T follicular helper cell (primary cell): ENCODE measurements at places on chromosomes 12 and 14.
A peak's percentile ranks its signal among the peaks of the same experiment; 100 is the strongest.

- no peak for DNase-seq
Measured at GRCh38 chr12:131672941-131673887, 37.7 kb upstream of the SFSWAP start.

GRCh38 chr12:117749431-117749830, 219.4 kb downstream of the KSR2 start:
- DNase-seq, result no peak

GRCh38 chr12:122830517-122831214, 4.6 kb upstream of the HIP1R start:
- no peak for DNase-seq

DNA sequence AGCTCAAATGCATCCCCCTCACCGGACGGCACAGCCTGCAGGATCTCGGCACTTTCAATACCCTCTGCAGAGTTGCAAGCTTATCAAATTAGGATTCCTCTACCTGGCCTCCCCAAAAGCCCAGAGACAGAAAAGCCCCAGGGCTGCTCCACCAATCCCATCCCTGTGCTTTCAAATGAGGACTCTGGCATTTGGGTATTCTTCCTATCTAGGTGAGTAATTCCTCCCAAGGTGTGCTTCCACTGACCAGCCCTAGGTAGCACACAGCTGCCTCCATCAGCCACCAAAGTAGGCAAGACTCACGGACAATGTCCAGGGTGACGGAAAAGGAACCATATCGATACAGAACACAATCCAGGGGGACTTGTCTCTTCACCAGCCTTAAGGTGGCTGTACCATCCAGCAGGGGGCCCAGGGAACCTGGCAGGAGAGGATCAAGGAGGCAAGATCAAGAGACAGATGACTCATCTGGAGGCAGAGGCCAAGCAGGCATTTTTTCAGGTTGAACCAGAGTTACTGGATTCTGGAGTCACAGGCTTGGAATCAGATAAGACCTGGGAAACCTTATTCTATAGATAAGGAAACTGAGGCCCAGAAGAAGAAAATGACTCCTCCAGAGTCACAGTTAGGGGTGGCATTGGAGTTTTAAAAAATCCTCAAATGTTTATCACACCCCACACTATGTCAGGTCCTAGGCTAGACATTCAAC, 9.9 kb downstream of the PMEL start:
- peak; percentile 40 for DNase-seq

DNA sequence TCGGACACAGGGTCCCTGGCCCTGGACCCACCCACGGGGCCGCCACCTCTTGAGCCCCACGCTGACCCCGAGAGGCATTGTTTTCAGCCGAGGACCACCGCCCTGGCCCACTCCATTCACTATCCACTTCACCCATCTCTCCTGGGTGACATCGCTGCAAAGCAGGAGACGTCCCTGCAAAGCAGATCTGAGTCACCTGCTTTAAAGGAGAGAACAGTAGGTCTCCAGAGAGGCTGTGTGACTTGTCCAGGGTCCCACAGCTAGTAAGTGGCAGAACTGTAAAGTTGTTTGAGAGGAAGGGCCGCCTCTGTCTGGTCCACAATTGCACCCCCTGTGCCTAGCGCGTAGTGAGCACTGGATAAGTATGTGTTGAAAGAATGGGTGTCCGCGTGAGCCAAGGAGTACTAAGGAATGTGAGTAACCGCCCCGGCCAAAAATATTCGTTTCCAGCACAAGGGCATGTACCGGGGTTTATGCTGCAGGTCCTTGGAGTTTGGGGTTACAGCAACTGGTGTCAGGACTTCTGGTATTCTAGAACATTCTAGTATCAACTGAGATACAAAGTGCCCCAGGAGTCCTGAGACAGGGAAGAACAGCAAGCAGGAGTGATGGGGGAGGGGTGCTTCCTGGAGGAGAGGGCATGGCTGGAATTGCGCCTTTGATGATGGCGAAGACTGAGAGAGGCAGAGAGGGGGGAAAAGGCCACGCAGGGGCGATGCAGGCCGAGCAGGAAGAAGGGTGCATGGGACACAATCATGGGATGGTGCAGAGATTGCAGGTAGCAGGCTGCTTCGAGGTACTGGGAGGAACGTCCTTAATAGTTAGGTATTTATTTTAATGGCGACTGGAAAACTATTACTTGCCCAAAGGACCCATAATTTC, 91.1 kb downstream of the SCARB1 start:
- no peak for DNase-seq

GRCh38 chr14:44449680-44450079, 57.4 kb downstream of the FSCB start:
- no peak for DNase-seq

DNA sequence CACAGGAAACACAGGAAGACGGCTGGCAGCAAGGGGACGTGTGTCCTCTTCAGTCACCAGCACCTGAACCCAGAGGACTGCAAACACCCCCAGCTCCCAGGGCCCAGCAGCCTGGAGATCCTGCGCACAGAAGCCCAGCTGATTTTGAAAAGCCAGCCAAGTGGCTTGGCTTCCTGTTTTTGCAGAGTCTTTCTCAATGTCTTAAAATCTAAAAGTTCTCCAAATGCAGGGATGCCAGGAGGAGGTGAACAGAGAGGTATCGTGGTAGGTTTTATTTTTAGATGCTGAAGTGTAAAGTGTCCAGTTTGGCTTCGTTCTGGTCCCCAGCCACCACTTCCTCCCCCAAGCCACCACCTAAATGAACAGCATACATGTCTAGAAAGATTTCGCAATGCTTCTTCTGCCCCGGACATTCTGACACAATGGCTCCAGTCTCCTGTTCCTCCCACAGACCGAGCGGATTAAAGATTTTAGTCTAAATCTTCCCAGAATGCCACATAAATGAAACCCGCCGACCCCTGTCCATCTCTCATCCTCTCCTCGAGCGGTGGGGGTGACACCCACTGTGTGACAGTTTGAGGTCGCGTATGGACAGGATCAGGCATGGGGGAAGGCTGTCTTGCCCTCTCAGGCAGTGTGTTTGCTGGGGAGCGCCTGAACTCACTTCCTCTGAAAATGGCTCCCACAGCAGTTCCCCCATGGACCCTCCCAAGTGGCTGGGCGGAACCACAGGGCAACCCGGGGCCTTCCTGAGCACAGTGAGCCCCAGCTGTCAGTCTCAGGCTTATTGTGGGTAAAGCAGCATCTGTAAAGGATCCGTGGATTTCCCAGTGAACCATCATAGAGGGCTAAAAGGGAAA, 41.6 kb downstream of the ITPK1 start:
- no peak for DNase-seq

- no peak for DNase-seq
Measured at GRCh38 chr12:27243006-27243405, 1.1 kb upstream of the STK38L start.

DNA sequence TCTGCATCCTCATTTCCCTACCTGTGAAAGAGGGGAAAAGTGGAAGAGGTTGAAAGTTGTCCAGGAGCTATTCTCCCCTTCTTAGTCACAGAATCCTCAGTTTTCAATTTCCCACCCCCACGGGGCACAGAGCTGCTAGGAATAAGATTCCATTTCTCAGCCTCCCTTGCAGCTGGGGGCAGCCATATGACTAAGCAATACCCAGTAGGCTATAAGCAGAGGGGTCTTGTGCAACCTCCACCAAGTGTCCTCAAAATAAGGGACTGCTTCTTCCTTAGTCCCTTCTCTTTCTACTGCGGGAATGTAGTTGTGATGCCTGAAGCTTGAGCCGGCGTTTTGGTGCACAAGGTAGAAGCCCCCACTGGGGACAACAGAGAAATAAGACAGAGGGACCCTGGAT, 40.9 kb downstream of the VWF start:
- DNase-seq, result no peak

DNA sequence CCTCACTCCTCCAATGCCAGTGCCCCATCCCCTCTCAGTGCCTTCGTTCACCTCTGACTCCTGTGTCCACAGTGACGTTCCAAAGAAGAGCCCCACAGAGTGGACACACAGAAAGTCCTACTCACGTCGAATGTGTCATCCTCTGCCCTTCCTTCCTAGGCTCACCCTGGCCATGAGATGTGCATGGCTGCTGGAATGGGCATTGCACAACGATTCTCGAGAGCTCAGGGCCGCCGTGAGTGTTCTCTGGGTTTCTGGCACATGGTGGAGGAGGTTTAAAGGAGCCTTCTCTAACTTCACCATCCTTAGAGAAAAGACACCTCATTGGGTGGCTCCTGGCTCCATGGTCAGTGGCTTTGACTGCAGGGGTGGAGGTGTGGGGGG, 12.8 kb upstream of the CEP170B start:
- no peak for DNase-seq
